ENCODE measurements at places on chromosomes 13 and 19.

DNA sequence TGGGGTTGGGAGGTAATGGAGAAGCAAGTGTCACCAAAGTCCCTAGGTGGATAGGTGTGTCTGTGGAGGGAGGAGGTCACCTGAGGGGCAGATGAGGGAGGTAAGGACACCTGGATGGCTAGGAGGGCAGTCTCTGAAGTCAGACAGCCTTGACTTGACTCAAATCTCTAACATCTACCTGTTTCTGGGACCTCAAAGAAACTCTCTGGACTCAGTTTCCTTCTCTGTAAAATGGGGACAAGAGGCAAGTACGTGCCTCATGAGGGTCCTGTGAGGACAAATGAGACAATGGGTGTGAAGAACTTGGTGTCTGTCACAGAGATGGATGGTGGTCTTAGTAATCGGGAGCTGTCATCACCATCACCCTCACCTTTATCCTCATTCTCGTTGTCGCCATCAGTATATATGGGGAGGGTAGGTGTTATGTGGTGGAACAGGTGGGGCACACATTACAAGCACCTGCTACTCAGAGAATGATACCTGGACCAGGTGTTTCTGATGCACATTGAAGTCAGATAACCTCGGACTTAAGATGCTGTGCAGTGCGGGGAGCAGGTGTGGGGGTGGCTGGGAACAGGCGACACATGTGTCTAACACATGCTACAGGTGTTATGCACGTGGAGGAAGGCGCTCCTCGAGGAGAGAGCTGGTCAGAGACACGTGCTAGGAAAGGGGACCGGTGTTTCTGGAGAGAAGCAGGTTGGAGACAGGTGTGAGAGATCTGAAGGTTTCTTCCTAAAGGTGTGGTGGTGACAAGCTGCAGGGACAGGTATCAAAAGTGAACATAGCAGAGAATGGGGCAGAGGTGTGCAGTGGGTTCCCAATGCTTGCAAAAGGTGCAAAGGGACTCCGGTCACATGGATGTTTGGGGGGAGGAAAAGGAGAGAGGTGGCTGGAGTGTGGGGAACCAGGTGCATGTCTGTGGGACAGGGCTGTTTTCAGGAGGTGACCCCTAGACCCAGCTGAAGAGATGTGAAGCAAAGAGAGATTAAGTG is 3.8 kb downstream of the ERFL start:
- DNase-seq: no peak

DNA sequence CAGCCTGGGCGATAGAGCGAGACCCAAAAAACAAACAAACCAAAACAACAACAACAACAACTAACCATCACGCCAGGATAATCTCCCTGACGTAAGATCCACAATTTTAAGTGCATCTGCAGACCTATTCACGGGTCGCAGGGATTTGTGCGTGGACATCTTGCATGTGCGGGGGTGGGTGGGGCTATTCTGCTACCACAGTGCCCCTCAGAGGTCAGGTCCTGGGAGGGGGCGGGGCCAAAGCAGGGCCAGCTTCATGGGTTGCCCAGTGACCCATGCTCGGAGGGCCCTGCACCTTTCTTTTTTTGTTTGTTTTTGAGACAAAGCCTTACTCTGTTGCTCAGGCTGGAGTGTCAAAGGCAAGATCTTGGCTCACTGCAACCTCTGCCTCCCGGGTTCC is 2.6 kb upstream of the CDC42EP5 start:
- DNase-seq: no peak

- no peak for DNase-seq
These were observed 619 bp downstream of the MED16 start for GRCh38 chr19:892243-892893.

DNA sequence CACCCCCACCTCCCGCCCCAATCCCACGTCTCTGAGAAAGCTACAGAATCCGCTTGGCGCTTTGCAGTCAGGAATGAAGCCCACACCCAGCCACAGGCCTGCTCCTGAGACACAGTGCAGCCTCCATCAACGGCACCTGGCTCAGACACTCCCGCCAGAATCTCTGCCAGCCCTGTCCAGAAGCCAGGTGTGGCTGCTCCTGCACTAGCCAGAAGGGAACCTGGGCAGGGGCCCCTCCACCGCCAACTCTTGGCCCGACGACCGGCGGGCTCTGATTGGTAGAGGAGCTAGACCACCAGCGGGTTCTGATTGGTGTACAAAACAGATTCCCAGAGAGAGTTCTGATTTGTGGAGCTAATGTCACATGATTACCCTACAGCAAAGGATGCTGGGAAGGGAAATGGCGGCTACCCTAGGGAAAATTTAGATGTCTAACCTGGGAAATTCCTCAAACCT is 2.9 kb upstream of the PPP6R1 start:
- no peak for DNase-seq

DNA sequence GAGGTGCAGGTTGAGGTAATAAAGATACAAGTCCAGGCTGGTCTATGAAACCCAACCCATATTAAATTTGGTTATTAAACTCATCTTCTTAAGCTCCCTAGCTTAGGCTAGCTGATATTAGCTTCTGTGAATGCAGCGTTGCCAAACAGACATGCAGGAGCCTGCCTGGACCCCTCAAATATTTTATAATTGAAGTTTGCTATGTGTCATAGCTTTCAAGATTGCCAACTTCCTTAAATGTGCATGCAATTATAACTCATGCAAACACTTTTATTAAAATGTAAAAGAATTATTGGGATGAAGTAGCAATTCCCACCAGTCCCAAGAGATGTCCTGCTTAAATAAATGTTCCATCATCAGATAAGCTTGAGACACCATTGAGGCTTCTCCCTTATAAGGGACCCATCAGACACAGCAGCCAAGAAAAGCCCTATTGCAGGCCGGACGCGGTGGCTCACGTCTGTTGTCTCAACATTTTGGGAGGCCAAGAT is 51.3 kb downstream of the MBNL2 start:
- DNase-seq: no peak

DNA sequence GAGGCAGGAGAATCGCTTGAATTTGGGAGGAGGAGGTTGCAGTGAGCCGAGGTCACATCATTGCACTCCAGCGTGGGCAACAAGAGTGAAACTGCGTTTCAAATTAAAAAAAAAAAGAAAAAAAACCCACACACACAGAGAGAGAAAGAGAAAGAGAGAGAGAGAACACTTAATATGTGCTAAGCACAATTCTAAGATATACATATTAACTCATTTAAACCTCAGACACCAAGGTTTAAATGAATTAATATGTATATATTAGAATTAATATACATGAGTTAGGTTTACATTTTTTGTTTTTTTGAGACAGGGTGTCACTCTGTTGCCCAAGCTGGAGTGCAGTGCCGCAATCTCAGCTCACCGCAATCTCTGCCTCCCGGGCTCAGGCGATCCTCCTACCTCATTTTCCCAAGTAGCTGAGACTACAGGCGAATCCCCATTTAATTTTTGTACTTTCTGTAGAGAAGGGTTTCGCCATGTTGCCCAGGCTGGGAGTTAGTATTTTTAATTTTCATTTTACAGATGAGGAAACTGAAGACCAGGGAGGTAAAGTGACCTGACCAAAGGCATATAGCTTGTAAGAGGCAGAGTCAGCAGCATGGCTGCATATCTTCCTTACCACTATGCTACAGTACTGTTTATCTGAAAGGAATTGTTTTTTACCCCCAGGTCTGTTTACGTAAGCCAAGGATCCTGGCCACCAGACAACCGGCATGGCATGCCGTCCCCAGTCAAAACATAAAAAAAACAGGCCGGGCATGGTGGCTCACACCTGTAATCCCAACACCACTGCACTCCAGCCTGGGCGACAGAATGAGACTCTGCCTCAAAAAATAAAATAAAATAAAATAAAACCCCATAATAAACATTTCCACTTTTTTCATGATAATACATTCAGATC is 2.3 kb downstream of the SYMPK start:
- no peak for DNase-seq

DNA sequence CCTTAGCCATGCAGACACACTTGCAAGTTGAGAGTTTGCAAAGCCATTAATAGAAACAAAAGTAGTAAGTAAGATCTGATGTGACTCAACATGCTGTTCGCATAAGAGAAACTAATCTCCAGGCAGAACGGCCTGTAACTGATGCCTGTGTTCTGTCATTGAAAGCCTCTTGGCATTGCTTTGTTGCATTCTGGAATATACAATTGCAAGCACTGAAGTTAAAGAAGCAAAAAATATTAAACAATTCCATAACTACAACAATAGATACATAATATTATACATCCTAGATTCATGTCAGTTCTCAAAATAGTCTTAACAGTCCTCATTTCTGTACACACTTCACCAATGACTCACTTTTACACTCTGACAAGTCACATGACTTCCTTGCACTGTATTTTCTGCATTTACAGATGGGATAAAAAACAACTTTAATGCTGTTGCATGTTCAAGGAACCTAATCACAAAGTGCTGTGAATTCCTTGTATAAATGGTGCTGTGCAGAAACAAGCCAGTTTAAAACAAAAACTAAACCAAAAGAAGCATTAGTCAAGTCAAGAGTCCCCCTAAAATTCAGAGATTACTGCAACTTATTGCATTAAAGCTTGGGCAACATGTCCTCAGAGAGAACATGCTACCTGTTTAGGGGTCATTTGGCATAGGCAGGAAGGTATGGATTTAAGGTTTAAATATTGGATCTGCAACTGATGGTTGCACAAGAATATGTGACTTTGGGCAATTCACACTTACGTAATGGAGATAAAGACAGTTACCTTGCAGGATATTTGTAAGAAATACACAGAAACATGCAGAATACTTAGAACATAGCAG is 79.5 kb upstream of the SERP2 start:
- DNase-seq: no peak

- no peak for DNase-seq
These were observed 14.8 kb downstream of the AXL start for GRCh38 chr19:41233748-41234240.

DNA sequence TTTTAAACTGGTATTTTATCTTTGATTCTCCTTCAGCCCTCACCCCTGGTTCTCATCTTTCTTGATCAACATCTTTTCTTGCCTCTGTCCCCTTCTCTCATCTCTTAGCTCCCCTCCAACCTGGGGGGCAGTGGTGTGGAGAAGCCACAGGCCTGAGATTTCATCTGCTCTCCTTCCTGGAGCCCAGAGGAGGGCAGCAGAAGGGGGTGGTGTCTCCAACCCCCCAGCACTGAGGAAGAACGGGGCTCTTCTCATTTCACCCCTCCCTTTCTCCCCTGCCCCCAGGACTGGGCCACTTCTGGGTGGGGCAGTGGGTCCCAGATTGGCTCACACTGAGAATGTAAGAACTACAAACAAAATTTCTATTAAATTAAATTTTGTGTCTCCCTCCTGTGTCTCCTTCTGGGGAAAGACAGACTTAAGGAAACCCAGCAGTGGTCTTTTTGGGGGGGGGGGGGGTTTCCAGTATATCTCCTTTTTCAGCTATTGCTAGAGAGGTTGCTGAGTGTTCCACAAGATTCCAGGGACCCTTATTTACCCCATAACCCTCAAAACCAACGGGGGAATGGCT is 1.5 kb upstream of the RAD23A start:
- no peak for DNase-seq

DNA sequence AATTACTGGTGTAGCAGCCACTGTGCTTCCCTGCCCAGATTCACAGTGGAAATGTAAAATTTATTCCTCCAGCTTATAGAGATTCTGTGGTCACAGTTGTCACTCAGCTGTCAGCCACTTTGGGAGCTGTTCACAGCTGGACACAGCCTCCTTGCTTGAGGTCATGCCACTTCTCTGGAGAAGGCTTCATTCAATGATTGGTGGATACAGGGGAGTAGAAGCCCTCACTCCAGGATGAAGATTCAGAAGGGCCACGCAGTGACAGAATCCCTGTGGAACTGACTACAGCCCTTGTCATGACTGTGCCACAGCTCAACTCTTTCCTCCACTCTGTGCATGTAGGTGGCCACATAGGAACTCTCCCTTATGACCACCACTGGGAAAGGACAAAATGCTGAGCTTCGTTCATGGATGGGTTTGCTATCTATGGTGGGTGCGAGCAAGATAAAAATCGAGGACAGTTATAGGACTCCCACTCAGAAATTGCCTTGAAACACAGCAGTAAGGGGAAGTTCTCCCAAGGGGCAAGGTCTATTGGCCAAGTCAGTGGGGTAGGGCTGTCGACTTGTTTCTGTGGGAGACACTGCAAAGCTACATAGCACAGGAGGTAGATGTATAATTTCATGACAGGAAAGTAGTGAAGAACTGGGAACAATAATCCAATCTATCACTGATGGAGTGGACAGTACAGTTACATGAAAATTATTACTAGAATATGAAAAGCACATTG is 98.7 kb downstream of the CCNA1 start:
- DNase-seq: no peak

- no peak for DNase-seq
These were observed 525.0 kb upstream of the SLITRK6 start for GRCh38 chr13:86324191-86324590.

DNA sequence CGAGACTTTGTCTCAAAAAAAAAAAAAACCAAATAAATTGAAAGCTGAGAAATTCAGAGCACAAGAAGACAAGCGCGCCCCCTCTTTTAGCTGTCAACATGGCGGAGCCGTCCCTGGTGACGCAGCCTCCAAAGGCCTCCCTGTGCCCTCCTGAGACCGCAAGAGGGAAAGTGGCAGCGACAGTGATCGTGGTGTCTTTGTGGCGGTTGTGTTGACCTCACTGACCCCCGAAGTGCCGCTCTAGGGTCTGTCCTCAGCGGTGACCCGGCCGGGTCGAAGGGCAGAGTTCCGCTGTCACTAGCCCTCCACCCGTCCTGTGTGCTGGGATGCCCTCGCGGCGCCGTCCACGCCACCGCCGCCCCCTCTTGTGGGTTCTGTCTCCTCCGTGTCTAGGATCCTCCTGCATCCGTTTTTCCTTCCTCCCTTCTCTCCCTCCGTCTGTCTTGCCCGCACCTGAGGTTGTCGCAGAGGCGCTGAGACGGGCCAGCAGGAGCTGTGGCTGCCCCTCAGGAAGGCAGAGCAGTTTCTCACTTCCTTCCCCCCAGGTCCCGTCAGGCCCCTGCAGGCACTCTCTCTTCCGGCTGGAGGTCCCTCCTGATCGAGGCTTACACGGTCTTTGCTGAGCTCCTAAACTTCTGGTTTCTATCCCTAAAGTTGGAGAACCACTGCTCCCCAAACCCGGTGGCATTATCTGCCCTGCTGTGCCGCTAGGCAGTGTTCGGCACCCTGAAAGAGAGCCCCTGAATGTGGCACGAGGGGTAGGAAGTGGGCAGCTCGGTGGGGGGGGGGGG is 7.2 kb downstream of the UHRF1 start:
- DNase-seq: no peak

DNA sequence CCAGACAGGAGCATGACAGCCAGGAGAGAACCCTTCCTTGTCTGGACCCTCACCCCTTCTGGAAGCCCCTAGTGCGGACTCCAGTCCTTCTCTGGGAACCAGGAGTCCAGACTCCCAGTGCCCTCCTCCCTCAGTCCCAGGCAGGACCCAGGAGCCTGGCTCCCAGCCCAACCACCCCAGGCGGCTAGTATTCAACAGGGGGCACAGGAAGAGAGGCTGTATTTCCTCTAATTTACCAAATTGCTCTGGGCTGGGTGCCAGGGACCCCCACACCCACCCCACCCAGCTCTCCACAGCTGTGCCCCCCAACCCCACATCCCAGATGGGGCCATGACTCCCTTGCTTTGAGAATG is 3.3 kb downstream of the GRIN2D start:
- DNase-seq: no peak

All from AG08396 (cell line).